Left renal cortex interstitium (tissue), 4 donors: ENCODE measurements at places on chromosomes 12 and 14. TPM values are rescaled to one million over a fixed set of nuclear protein-coding genes. Genes with fewer than 3 reads are reported as not detected.

The SLC35F4 gene
- polyA plus RNA-seq, result 2.2 TPM

The MYF6 gene
- 0.23 TPM for polyA plus RNA-seq

The KLRC2 gene
- 0.35 TPM for polyA plus RNA-seq

The NRL gene
- 2.8 TPM for polyA plus RNA-seq

The PRB2 gene
- polyA plus RNA-seq, result not detected

The TMEM30B gene
- 10.9 TPM for polyA plus RNA-seq

The BBOF1 gene
- 13.5 TPM for polyA plus RNA-seq

The TMEM52B gene
- 169 TPM for polyA plus RNA-seq

The TEX52 gene
- polyA plus RNA-seq, result 0.34 TPM

The KRT77 gene
- polyA plus RNA-seq, result not detected

The PRORP gene
- 26.1 TPM for polyA plus RNA-seq

The GPR84 gene
- 0.18 TPM for polyA plus RNA-seq

The TESPA1 gene
- 0.49 TPM for polyA plus RNA-seq

The RIN3 gene
- polyA plus RNA-seq, result 7.6 TPM

The POC1B gene
- 24.4 TPM for polyA plus RNA-seq

The GRIN2B gene
- polyA plus RNA-seq, result 1.0 TPM

The CFAP251 gene
- polyA plus RNA-seq, result 9.2 TPM
